ENCODE measurements at places on chromosomes 11 and 22.

- peak; percentile 25 for DNase-seq
These were observed 790 bp downstream of the RAB1B start for GRCh38 chr11:66268952-66269905.

GRCh38 chr11:69865707-69866106 is 46.5 kb upstream of the FGF3 start:
- DNase-seq, result no peak

GRCh38 chr22:22099194-22099486 is 116.6 kb upstream of the TOP3B start:
- no peak for DNase-seq

DNA sequence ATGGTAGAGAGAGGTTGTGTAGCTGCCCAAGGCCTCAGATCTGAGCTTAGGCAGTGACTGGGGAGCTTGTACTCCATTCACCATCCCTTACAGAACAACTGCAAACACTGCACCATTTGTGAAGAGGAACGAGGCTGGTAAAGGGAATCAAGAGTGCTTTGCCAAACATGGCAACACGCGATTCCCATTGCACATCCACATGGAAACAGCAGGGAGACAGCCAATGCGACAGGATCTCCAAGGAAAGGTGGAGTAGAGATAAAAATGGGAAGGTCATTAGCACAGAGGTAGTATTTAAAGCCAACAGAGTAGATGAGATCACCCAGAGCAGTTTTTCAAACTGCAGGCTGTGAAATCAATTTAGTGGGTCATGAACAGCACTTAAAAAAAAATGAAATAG is 42.0 kb downstream of the TCF20 start:
- no peak for DNase-seq

DNA sequence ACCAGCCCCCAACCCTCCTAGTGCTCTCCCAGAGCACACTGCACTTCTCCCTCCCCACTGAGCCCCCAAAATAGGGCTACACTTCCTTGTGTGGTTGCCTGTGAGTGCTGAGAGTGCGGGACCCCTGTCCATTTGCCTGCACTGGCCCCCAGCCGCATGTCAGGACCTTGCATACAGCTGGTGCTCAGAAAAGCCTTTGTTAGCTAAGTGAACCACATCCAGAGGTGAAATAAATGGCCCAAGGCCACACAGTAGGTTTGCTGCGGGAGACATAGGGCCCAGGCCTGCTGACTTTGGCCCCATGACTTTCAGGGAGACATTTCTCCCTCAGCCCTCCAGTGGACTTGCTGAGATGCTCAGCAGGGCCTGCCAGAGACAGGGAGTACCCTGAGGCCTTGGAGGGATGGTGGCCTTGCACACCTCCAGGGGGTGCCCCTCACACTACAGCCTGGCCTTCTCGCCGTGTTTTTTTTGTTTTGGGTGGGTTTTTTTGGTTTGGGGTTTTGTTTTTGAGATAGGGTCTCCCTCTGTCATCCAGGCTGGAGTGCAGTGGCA is 10.2 kb downstream of the SSTR3 start:
- DNase-seq, result no peak

DNA sequence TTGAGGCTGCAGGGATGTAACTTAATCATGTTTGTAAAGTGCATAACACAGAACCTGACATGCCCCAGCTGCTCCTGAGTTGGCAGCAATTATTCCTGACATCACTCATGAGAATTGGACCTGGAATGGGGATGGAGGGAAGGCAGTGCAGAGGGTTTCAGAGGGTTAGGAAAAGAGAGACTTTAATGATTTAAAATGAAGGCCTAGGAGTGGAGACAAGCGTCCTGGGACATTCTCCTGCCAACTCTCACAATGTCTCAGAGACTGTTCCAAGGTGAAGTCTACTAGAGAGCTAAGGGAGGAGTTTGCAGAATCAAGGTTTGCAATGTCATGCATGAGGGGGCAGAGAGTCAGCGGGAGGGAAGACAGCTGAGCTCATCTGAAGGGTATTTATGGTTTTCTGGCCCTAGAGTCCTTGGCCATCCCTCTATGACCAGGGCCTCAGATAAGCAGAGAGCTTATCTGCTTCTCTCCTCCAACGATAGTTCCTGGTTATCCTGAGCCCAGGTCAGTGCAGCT is 36.9 kb downstream of the GGTLC2 start:
- peak; percentile 68 for DNase-seq

- no peak for DNase-seq
These were observed 45.5 kb downstream of the BID start for GRCh38 chr22:17728786-17729185.

DNA sequence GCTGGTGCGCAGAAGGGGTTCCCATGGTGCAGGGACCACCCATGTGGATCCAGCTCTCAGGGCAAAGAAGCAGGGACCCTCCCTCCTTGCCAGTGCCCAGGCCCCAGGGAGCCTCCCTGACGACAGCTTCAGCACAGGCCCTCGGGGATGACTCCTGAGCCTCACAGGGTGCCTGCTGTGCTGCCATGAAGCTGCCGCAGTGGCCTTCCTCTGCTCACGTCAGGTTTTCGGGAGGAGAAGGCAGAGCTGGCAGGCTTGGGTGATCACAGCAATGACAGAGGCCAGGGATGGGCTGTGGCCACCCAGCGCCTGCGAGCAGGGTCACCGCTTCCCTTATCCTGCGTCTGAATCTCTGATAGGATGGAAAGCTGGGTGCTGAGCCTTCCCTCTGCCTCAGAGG is 276.2 kb downstream of the BRD1 start:
- no peak for DNase-seq

- peak; percentile 57 for DNase-seq
These were observed 65.6 kb upstream of the PTPRJ start for GRCh38 chr11:47914743-47915142.

DNA sequence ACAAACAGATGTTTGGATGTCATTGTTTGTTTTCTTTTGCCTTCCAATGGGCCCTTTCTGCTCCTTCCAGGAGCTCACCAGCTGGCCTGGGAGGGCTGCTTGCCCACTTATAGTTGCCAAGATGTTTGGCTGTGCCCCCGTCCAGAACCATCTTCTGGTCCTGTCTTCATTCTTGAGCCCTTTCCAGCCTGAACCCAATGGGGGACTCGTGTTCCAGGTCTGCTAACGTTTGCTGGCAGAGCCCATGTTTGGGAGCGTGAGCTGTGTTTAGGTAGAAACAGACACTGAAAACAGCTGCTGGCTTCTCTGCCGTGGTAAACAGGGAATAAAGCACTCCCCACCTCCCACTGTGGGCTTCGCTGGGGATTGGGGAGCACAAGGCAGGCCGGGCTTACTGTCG is 83.2 kb upstream of the SYT13 start:
- DNase-seq, result no peak

DNA sequence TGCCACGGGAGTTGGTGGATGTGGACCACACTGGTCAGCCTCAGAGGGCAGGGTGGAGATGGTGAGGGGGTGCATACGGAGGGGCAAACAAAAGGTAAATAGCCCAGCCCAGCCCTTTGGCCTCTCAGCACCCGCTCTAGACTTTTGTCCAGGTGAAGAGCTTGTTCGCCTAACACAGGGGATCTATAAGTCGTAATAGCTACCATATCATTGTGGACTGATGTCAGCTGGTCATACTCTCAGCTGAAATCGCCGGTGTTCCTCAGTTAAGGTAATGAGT is 27.0 kb upstream of the TREH start:
- DNase-seq, result no peak

- DNase-seq, result peak; percentile 49
These were observed 15.4 kb upstream of the TUBA8 start for GRCh38 chr22:18095101-18095805.

GRCh38 chr22:25111579-25112517 is 87.8 kb upstream of the CRYBB3 start:
- DNase-seq, result no peak

GRCh38 chr11:8706673-8707432 is 24.3 kb downstream of the RPL27A start:
- DNase-seq, result no peak

All from amniotic epithelial cell (primary cell).